ENCODE measurements at places on chromosomes 16 and 17.

GRCh38 chr16:46743232-46743719, 4.9 kb downstream of the MYLK3 start:
- peak; percentile 58 for DNase-seq

GRCh38 chr16:87496447-87496801, 3.6 kb upstream of the ZCCHC14 start:
- no peak for DNase-seq

- no peak for DNase-seq
Measured at GRCh38 chr16:72211110-72211509, 39.2 kb upstream of the PMFBP1 start.

- DNase-seq = no peak
Measured at GRCh38 chr17:64551461-64551860, 44.7 kb downstream of the CEP95 start.

GRCh38 chr16:75236232-75236631, 15.2 kb downstream of the BCAR1 start:
- DNase-seq = no peak

DNA sequence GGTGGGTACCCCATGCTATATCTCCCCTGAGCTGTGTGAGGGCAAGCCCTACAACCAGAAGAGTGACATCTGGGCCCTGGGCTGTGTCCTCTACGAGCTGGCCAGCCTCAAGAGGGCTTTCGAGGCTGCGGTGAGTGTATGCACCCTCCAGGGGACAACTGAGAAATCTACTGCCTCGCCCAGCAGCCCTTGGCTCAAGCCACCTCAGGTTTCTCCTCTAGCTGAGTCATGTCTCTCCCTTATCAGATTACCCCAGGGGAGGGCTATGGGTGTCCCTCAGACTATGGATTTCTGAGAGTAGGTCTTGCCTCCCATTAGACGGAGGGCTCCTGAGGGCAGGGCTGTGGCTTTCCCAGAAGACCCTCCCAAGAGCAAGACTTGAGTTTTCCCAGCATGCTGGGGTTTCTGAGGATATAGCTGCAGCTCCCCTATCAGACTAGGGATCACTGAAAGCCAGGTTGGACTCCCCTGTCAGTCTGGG, 6.7 kb downstream of the NEK8 start:
- no peak for DNase-seq

DNA sequence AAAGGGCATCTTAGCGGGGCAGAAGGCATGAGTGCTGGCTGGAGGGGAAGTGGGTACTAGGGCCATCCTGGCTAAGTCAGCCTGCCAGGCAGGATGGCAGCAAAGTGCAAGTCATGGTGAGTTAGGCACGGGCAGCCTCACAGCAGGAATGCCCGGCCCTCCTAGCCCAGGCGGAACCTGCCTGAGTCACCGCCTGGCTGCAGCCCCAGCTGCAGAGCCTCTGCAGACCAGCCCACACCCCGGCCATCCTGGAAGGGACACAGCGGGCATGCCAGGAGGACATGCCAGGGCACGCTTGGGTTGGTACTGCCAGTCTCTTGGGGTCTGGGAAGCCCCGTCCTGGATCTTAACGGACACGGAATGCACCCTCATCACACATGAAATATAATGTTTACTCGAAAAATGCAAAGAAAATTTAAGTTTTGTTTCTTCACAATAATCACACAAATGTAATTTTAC, 5.0 kb upstream of the ALDH3A1 start:
- no peak for DNase-seq

DNA sequence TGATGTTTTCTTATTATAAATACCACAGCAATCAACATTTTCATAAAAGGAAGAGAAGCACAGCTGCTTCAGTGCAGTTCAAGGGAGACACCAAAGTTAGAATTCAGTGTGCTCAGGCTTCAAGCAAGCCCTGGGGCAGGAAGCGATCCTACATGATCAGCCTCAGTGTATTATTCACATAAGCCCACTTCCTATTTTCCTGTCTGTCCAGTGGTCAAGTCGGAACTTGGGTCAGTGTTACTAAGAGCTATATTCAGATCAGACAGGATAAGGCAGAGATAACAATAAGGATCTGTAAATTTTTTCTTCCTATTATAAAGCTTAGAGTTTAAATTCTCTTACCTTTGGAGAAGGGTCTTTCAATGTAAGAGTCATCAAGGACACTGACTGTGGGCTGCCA, 12.9 kb downstream of the HEATR6 start:
- no peak for DNase-seq

DNA sequence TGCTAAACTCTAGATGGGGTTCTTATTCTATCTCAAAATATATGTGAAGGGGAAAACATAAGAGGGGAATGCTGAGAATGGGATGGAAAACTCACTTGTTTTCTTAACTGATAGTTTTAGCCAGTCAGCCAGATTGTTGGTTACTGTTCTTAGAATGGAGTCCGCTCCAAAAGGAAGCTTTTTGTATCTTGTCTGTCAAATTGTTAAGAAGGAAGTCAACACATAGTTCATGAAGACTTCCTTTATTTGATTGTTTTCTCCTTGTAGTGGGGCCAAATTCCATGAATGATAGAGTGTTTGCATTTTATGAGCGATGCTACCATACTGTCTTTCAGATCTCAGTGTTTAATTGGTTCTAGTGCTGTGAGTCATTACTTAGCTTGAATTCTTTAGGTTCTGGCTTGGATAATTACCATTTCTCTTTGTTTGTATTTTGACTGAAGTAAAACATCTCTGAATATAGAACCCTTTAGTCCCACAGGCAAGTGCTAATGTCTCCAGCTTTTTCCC, 98.3 kb upstream of the GOT2 start:
- DNase-seq = no peak

DNA sequence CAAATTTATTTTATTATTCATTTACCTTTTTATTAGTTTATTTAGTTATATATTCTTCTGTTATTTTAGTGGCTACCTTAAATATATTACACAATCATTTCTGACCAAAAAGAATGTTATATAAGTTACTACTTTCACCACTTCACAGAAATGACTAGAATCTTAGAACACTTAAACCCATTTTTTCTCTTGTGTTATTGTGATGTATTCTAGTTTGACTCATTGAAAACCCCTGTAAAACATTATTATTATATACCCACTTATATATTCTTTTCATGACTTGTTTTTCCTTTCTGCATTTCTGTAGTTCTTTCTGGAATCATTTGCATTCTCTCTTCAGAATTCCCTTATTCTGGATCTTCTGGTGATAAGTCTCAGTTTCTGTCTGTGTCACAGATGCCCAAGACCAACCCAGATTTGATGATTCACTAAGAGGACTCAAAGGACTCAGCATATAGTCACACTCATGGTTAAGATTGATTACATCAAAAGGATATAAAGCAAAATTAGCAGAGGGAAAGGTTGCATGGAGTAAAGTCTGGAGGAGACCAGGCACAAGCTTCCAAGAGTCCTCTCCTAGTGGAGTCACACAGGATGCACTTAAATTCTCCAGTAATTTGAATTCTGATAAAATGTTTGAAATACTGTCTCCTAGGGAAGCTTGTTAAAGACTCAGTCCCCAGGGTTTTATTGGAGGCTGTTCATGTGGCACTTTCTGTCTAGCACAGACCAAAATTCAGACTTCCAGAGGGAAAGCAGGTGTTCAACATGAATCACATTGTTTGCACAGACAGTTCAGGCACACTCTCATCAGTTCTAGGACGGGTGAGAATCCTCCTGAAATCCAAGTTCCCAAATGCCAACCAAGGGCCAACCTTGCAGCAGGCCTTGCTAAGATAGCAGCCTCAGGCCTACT, 7.7 kb downstream of the GINS3 start:
- DNase-seq = no peak

DNA sequence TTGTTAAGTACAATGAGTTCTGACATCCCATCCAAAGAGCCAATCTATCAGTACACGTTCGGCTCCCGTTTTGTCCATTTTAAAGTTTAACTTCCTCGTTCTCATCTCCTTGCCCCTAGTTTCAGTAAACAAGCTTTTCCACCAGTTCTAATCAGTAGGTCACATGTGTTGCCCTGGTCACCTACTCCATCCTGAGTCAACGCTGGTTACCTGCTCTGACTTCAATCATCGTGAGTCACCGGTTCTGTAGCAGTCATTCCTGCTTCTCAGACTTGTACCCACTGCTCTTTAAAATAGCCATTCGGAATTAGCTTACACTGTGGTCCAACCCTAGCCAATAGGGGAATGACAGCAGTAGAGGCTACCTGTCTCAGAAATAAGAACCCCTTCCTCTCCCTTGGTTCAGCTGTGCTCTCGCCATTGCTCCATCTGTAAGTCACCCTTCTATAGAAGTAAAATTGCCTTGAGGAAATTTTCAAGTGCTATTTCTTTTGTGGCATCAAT, 191.0 kb downstream of the CPPED1 start:
- no peak for DNase-seq

DNA sequence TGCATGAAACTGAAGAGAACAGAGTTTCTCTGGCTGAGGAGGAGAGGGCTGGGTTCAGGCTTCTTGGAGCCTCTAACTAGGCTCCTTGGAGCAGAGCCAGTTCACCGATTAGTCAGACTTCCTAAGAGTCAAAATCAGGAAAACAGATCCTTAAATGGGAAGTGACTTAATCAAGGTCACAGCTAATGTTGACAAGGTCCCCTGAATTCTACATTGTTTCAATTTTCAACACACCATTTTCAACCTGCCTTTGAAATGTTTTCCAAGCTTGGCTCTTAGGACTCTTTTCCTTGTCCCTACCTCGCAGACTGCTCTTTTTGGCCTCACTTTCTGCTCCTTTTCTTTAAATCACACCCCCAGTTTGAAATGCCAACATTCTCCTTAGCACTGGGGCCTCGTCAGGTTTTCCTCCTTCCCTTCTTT, 16.3 kb downstream of the MYL4 start:
- no peak for DNase-seq

GRCh38 chr17:78793968-78794367, 11.9 kb upstream of the CYTH1 start:
- no peak for DNase-seq

DNA sequence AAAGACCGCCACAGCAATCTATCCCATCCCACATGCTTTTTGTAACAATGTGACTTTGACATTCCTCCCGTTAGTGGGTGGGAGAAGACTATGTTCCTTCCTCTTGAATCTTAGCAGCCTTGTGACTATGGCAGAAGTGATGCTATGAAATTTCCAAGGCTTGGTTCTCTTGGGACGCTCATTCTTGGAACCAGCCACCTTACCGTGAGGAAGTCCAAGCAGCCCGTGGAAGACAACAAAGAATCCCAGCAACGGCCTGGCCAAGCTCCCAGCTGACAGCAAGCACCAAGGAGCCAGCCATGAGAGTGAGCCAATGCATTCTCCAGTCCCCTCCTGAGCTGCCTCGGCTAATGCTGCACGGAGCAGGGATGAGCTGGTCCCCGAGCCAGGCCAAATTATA, 62.3 kb downstream of the VPS53 start:
- DNase-seq = no peak

DNA sequence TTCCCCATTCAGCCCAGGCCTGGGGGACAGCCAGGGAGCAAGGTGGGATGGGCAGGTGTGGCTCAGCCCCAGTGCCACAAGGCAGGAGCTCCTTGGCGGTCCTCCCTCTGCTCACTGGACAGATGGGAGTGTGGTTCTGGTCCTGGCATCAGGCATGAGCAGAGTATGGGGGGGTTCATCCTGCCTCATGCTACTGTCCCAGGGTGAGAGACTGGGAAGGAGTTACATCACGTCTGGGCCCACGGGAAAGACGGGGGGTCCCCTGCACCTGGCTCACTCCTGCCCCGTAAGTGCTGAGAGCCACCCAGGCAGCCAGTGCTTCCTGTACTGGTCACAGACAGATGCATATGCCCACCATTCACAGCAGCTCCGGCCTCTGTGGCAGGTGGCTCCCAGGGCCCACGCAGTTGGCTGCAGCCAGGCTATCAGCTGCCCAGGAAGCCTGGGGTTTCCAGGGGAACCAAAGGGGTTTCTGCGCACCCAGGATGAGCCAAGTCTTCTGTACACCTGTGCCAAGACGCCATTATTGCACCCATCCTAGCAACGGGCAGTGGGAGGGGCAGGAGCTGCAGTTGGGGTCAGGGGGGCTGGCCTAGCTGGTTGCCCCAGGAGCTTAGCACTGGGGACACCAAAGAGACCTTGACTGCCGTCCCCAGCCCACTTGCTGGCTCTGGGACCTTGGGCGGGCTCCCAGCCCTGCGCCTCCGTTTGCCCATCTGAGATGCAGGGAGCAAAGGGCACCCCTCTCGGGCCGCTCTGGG, 1.9 kb downstream of the BAIAP3 start:
- DNase-seq = no peak

- no peak for DNase-seq
Measured at GRCh38 chr16:25024900-25025299, 9.7 kb upstream of the ARHGAP17 start.

- DNase-seq = no peak
Measured at GRCh38 chr16:72455743-72456659, 284.0 kb upstream of the PMFBP1 start.

GRCh38 chr17:76671912-76672262, 28.3 kb upstream of the ST6GALNAC1 start:
- DNase-seq = no peak

DNA sequence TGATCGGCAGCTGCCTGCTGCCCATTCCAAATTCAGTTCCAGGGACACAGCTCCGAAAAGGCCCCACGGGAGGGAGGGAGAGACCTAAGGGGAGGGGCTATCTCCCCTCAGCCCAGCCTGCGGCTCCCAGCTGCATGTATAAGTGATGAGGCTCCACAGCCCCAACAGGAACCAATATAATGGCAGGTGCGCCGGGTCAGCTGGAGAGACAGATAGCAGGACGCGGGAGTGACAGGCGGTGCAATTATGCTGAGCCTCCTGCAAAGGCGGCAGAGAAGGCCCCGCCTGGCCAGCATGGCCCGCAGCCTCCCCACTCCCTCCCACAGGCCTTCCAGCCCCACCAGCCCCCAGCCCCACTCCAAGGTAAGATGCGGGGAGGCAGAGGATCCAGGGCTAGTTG, 8.1 kb upstream of the C1QL1 start:
- DNase-seq = no peak

- DNase-seq = peak; percentile 96
Measured at GRCh38 chr16:67396159-67397035, 3.1 kb upstream of the TPPP3 start.

- DNase-seq = no peak
Measured at GRCh38 chr16:19831678-19832077, 53.0 kb downstream of the GPRC5B start.

GRCh38 chr16:4067262-4068001, 48.8 kb downstream of the ADCY9 start:
- DNase-seq = no peak

DNA sequence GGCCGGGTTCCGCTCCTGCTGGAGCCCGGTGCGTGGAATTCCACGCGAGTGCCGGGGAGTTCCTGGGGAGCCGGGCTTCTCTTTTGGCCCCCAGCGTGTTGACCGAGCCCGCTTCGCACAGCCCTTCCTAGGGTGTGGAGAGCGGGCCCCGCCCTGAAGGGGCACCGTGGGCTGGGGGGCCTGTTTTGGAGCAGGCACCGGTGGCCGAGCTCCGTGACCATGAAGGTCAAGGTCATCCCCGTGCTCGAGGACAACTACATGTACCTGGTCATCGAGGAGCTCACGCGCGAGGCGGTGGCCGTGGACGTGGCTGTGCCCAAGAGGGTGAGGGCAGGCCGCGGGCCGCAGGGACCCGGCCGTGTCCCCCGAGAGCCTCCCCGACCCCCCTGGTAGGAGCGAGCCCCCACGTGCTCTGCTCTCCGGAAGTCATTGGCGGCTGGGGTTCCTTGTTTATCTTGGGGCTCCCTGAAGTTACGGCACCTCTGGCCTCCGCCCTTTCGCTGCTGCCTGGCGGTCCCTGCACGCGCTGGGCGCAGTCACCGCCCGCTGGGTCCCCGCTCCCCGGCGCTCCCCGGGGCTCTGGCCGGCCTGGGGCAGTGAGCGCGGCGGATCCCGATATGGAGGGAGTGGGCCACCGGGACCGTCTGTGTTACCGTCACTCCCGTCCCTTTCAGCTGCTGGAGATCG, 528 bp downstream of the HAGHL start:
- peak; percentile 71 for DNase-seq

GRCh38 chr17:8835106-8835505, 32.4 kb downstream of the PIK3R6 start:
- no peak for DNase-seq
